ENCODE measurements at places on chromosomes 7 and 10. TPM values are rescaled to one million over a fixed set of nuclear protein-coding genes. Genes with fewer than 3 reads are reported as not detected.

LRRC4 gene
- not detected for total RNA-seq

PNLIPRP2 gene
- not detected for total RNA-seq

DIP2C gene
- 14.6 TPM for total RNA-seq

CPN1 gene
- total RNA-seq: 0.28 TPM

RAPGEF5 gene
- 0.18 TPM for total RNA-seq

RFC2 gene
- 55.9 TPM for total RNA-seq

PNLIPRP3 gene
- total RNA-seq: not detected

ACTL6B gene
- not detected for total RNA-seq

TACR2 gene
- total RNA-seq: not detected

ELOVL3 gene
- total RNA-seq: 0.38 TPM

OR2A42 gene
- total RNA-seq: not detected

SUN3 gene
- not detected for total RNA-seq

FANK1 gene
- 3.7 TPM for total RNA-seq

TET1 gene
- total RNA-seq: 0.58 TPM

DDX50 gene
- 30.4 TPM for total RNA-seq

WEE2 gene
- not detected for total RNA-seq

C10orf71 gene
- not detected for total RNA-seq

CYP2C8 gene
- not detected for total RNA-seq

CYP26A1 gene
- 3.9 TPM for total RNA-seq

STEAP2 gene
- total RNA-seq: 4.2 TPM

RBP3 gene
- not detected for total RNA-seq

DYNC1I1 gene
- not detected for total RNA-seq

MRLN gene
- not detected for total RNA-seq

UROS gene
- total RNA-seq: 58.2 TPM

ADCYAP1R1 gene
- total RNA-seq: not detected

CLRN3 gene
- total RNA-seq: not detected

TMEM130 gene
- 0.52 TPM for total RNA-seq

GIMAP2 gene
- total RNA-seq: not detected

CFAP69 gene
- total RNA-seq: 2.2 TPM

PTF1A gene
- total RNA-seq: not detected

JAKMIP3 gene
- 1.5 TPM for total RNA-seq

ADAM12 gene
- total RNA-seq: 4.1 TPM

ITPRID1 gene
- total RNA-seq: not detected

GBX1 gene
- not detected for total RNA-seq

STRIP2 gene
- total RNA-seq: 8.0 TPM

SPDYE2 gene
- total RNA-seq: not detected

ASZ1 gene
- total RNA-seq: not detected

PRXL2A gene
- total RNA-seq: 41.3 TPM

PPP1R17 gene
- not detected for total RNA-seq

BAMBI gene
- 13.7 TPM for total RNA-seq

HTR7 gene
- 0.12 TPM for total RNA-seq

PDGFA gene
- total RNA-seq: 31.2 TPM

UCMA gene
- total RNA-seq: not detected

Measured in A549 treated with ZK216348 at 1 μM for 4 hours (cell line).